Osteoblast (primary cell): ENCODE measurements at places on chromosomes 4 and X. TPM values are rescaled to one million over a fixed set of nuclear protein-coding genes. Genes with fewer than 3 reads are reported as not detected.

The HERC5 gene
- 0.88 and 1.4 TPM in 2 replicates for total RNA-seq

The MAGEB1 gene
- total RNA-seq, result not detected in 2 replicates

The SMIM43 gene
- total RNA-seq, result 0.72 and 1.8 TPM in 2 replicates

The AVPR2 gene
- not detected in 2 replicates for total RNA-seq

The SYP gene
- 0.29 and 0.36 TPM in 2 replicates for total RNA-seq

The TNIP3 gene
- 0.59 and 0.72 TPM in 2 replicates for total RNA-seq

The GLOD5 gene
- total RNA-seq, result not detected in 2 replicates

The RENBP gene
- 6.5 TPM in 2 replicates for total RNA-seq

The PF4V1 gene
- not detected in 2 replicates for total RNA-seq

The SPACA5 gene
- not detected in 2 replicates for total RNA-seq
